Cardiac fibroblast (primary cell): ENCODE measurements at places on chromosomes 11 and 22.

GRCh38 chr22:21677606-21678443, 12.0 kb downstream of the PPIL2 start:
- no peak for DNase-seq

GRCh38 chr11:108508653-108509593, 10.7 kb upstream of the POGLUT3 start:
- DNase-seq = no peak

DNA sequence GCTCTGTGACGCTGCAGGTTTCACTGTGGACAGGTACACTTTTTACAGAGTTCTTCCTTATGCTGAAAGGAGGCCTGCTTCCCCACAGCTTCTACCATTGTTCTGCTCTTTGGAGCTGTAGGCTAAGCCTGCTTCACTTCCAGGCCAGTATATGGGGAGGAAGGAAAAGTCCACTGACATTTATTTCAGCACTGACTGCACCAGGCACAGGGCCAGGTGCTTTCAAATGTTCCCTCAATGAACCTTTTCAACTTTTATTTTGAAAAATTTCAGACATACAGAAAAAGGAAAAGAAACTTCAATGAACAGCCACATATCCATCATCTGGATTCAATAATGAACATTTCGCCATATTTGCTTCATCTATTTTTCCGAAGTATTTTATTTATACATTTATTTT, 22.0 kb downstream of the POU2F3 start:
- no peak for DNase-seq

GRCh38 chr11:44177905-44178304, 82.4 kb downstream of the EXT2 start:
- no peak for DNase-seq
